Keratinocyte (primary cell): ENCODE measurements at places on chromosomes 7 and 10. TPM values are rescaled to one million over a fixed set of nuclear protein-coding genes. Genes with fewer than 3 reads are reported as not detected.

Gene NAT16
- polyA plus RNA-seq, result not detected in 3 replicates

Gene IL2RA
- not detected in 3 replicates for polyA plus RNA-seq

DNA sequence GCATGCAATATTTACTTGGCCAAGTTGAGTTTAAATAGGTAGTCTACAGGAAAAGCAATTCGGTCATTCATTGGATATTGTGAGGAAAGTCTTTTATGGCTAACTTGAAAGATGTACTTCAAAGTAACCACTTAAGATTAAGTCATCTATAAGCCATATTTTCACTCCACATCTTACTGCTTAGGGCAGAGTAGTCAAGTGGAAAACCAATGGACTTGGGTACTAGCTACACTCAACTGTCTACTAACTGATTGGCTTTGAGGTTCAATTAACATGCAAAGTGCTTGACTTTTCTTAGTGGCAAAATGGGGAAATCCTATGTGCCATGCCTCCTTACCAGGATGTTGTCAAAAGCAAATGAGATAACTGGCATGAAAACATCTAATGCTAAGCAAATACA is 51.0 kb downstream of the CAV1 start:
- no peak for DNase-seq

GRCh38 chr7:133919810-133920209 is 207.3 kb upstream of the LRGUK start:
- no peak for DNase-seq

DNA sequence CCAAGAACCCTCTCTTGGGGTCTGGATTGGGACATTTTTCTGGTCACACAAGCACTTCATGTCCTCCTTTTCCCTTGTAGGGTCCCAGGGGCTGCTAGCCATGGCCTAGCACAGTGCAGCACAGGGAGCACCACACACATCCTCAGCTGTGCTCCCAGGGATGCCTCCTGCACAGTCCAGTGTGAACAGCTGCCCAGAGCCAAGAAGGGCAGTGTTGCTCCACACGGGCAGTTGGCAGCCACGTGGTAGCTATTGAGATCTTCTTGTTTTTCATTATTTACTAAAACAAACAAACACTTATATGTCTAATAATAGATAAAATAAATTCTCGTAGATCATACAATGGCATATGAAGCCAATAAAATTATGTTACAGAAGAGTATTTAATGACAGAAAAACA is 13.9 kb upstream of the LANCL2 start:
- DNase-seq, result no peak

GRCh38 chr7:157058701-157059100 is 48.2 kb upstream of the MNX1 start:
- no peak for DNase-seq

DNA sequence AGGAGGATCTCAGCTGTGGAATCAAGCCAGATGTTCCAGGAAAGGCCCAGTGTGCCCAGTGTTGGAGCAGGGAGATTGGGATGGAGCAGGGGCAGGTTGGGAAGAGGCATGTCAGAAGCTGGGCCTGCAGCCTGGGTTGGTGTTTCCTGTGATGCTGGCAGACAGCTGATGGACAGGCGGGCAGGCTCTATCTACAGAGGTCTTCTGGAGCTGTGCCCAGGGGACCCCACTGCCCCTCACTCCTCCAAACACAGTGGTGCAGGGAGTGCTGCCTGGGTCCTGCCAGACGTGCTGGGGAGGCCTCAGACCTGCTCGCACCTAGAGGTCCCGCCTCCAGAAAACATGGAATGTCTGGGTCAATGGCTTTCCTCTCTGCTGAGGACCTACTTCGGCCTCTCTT is 182.9 kb upstream of the TCERG1L start:
- no peak for DNase-seq

GRCh38 chr7:114588506-114588905 is 173.9 kb downstream of the FOXP2 start:
- no peak for DNase-seq
